ENCODE measurements at places on chromosomes 2 and 18.

DNA sequence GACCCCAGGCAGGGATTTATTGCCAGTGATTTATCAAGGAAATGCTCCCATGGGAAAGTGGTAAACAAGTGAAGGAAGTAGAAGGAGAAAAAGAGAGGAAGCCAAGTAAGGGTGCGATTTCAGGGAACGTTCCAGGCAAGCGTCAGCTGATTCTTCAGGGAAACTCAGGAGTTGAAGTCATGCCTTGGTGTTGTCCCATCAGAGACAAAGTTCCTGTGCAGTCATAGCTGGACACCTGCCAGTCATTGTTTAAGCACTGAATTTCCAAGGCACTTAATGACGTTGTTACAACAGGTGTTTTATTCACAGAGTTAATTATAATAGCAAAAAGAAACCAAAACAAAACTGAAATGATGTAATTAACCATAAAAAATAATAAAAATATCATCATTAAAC, 381.8 kb upstream of the CRIM1 start:
- DNase-seq: no peak

DNA sequence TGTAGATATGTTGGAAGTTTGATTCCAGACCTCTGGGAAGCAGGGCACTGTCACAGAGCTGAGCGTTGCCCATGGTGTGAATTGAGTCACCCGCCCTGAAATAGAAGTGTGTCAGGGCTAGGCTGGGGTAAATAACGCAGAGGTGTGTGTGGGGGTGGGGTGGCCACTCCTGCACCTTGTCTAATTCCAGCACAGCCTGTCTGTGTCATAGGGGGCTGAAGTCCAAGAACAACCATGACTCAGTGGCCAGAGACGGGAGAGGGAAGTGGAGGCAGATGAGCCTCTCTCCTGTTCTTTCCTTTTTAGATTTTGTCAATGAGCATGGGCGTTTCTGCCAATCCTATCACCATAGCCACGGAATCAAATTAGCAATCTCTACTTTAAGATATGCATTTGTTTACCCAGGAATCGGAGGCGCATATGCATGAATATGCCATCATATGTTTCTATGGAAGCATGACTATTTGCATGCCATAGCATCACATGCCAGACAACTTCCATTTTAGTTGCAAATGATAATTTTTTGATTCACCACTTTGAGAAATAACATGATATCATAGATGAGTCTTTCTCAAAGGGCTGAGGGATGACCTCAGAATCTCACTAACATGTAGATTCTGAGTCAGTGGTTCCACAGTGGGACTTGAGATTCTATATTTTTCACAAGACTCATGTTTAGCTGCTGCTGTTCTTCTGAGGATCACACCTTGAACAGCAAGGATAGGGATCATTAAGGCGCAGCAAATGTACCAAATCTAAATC, 852.9 kb downstream of the DCDC2C start:
- DNase-seq: no peak

- no peak for DNase-seq
These were observed 34.2 kb upstream of the NPAS2 start for GRCh38 chr2:100785626-100786296.

- DNase-seq: no peak
These were observed 51.9 kb upstream of the CWC22 start for GRCh38 chr2:180058993-180059392.

DNA sequence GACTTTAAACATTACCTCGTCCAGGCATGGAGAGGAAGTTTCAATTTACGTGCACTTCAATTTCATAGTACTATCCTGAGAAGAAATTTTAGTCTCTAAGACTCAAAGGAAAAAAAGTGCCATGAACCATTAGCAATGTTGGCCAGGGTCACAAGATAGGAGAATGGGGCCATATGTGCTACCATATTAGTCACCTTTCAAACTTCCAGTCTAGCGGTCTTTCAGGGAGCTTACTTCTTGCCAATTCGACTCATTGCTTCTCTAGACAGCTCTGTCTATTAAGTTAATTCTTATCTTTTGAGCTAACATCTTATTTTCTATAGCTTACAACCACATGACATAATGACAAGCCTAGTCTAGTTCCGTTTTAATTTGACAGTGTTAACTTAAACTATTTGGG, 129.1 kb downstream of the ANKRD44 start:
- no peak for DNase-seq

- DNase-seq: no peak
These were observed 13.4 kb upstream of the KCTD1 start for GRCh38 chr18:26561769-26562168.

GRCh38 chr18:59672235-59672711, 24.9 kb downstream of the CCBE1 start:
- no peak for DNase-seq

GRCh38 chr18:48913201-48913600, 37.6 kb downstream of the SMAD7 start:
- DNase-seq: no peak

- DNase-seq: no peak
These were observed at the start of gene ANO7 for GRCh38 chr2:241188361-241189092. TSS of gene ANO7 (plus strand) at chr2:241188677. CDS start at chr2:241190064, 1,387 bp downstream.

- no peak for DNase-seq
These were observed 9.9 kb downstream of the DNMT3A start for GRCh38 chr2:25331686-25332365.

GRCh38 chr2:98091738-98092137, 4.8 kb downstream of the VWA3B start:
- no peak for DNase-seq

DNA sequence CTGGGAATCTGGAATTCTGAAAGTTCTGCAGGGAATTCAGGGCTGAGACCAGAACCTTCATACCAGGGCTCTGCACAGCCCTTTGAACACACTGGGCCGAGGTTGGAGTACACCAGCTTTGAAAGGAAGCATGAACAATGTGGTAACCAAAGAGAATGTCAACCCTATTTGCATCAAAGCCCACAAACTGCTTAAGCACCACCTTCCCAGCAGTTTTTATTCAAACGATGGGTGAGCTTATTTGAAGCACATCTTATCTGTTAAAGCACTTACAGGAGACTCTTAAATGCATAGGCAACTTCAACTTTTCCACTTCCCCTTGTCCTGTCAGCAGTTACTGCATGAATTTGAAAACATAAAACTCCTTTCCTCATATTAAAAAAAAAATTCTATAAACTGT, 96.6 kb downstream of the TXNL1 start:
- no peak for DNase-seq

DNA sequence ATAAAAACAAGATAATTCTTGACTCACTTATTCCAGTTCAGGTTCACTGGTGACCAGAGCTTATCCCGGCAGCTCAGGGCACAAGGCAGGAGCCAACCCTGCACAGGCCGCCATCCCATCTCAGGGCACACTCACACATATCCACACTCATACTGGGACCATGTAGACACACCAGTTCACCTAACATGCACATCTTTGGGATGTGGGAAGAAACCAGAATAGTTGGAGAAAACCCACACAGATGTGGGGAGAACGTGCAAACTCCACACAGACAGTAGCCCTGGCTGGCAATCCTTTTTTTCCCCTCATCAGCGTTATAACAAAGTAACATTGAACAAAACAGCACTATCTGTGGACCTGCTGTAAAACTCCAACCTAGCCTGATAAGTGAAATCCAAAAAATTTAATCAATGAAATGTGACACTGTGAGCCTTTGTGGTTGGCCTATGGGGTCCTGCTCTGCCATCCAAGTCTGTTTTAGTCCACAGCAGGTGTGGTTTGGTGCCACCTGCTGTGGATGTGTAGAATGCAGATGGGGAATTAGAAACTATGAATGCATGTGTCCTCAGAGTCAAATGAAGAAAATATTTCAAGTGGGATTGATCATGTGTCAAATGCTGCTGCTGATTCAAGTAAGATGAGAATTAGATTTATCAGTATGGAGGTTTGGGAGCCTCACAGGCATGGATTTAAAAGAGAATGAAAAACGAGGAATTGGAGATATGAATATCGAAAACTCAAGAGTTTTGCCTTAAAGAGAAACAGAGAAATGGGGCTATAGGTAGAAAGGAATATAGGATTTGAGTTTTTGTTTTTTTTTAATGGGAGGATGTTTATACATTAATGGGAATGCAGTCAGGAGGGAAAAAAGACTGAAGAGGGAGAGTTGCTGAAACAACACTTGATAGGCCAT, 47.0 kb downstream of the UGP2 start:
- DNase-seq: no peak

DNA sequence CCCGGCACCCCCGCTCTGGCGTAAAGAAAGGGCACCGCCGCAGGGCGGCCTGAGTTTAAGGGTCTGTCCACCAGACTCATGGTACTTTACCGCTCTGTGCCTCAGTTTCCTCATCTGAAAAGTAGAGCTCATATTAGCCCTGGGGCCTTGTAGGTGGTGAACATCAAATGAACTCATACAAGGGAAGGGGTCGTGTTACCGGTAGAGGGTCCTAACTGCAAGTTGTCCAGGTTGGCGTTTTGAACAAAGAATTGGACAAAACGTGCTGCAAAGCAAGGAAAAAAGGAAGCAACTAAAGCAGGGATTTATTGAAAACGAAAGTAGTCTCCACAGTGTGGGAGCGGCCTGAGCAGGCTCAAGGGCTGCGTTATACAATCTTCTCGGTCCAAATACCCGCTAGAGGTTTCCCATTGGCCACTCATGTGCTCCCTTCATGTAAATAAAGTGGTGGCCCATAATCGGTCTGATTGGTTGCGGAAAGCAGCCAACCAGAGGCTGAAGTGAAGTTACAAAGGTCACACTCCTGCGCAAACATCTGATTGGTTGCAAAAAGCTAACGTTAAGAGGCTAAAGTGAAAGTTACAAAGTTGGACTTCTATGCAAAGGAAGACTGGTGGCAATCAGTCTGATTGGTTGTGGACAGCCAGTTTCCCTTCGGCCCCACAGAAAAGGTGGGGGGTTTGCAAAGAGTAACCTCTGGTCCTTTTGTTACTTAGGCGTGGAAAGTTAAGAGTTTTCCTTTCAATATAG, 80.7 kb upstream of the LDLRAD4 start:
- no peak for DNase-seq

DNA sequence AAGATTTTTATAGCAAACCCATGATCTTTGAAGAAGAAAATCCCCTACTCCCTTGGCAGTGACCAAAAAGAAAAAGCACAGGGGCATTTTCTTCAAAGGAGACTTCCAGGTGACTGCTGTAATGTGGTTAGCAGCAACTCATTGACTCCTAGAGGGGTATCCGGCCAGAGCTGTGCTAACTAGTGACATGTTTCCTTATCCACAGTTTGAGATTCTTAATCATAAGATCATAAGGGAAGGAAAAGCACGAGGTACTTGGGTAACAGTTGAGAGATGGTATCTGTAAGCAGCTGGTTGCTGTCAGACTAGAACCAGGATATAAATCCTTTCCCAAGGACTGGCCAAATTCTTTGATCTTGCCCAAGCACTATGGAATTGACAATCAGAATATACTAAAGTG, 124.7 kb downstream of the MREG start:
- DNase-seq: no peak

- no peak for DNase-seq
These were observed 13.3 kb downstream of the BCL2 start for GRCh38 chr18:63306249-63306648.

GRCh38 chr2:190511104-190511503, 23.4 kb downstream of the NEMP2 start:
- no peak for DNase-seq

- DNase-seq: no peak
These were observed 7.7 kb downstream of the HMSD start for GRCh38 chr18:63956755-63957154.

DNA sequence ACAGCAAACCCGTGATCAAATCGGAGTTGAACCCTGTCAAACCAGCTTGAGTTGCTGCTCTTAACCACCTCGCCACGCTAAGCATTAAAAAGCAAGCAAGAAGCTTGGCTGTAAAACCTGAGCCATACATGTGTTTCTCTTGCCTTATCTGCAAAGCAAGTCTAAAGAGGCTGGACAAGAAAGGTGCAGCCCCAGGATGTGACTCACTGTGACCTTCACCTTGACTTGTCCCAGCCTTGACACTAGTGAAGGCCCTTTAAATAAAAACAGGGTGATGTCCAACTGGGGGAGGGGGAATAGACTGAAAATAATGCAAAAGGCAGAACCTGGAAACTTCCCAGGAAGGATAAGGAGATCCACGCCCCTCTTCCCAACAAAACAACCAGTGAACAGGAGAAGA, 127.6 kb upstream of the NPAS2 start:
- DNase-seq: no peak

DNA sequence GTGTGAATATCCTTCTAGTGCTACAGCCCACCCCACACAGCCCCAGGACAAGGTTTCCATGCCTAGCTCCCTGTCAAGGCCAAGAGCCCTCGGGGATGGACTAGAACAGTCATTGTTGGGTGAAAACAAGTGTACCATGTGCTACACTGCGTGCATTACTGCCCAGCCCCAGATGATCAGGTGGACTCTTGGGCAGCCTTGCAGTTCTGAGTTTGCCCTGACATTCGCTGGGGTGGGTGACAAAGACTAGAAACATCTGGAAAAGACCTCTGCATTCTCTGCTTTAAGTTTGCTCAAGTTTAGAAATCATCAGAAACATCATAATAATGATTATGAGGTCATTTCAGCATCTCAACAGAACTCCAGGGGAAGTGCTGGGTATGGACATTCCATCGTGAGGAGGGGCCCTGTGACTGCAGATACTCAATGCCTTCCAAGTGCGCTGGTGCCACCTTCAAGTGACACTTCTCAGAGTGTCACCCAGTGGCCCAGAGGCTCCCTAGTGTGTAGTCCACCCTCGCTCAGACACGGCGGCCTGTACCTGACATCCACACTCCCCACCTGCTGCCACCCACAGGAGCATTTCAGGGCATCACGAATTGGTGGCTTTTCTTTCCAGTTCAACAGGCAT, 5.3 kb upstream of the PXDN start:
- no peak for DNase-seq

- DNase-seq: no peak
These were observed 90.8 kb downstream of the DSEL start for GRCh38 chr18:67425672-67426071.

GRCh38 chr2:218008060-218009040, 5.6 kb upstream of the TNS1 start:
- no peak for DNase-seq

GRCh38 chr2:107064750-107065149, 178.8 kb upstream of the ST6GAL2 start:
- no peak for DNase-seq

DNA sequence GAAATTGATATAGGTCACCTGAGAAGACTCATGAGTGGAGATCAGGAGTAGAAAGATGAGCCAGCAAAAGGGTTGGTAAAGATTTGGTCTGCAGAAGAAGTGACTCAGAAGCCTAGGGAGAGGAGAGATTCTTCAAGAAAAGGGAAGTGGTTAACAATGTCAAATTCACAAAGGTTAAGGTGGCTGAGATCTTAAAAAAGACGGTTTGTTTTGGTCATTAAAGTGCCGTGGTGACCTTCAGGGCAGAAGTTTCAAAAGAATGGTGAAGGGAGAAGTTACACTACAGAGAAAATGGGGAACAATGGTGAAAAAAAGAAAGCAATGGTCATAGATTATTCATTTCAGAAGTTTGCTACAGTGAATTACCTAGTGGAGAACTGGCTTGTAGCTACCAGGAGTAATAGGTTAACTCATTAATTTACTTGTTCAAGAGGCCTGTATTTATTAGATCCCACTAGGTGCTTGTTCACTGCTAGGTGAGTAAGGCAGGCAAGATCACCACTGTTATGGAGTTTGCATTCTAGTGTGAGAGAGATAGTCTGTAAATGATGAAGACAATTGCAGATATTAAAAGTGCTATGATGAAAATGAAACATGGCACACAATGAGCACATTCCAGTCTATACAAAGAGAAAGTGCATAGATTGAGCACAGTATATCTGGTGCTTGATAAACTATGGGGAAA, 43.0 kb downstream of the FBXO48 start:
- DNase-seq: no peak

- DNase-seq: no peak
These were observed 8.0 kb downstream of the SIX3 start for GRCh38 chr2:44949329-44950151.

- no peak for DNase-seq
These were observed 54.8 kb downstream of the DNMT3A start for GRCh38 chr2:25286723-25287483.
